Brain pericyte (primary cell): ENCODE measurements at places on chromosomes 5 and 9.

DNA sequence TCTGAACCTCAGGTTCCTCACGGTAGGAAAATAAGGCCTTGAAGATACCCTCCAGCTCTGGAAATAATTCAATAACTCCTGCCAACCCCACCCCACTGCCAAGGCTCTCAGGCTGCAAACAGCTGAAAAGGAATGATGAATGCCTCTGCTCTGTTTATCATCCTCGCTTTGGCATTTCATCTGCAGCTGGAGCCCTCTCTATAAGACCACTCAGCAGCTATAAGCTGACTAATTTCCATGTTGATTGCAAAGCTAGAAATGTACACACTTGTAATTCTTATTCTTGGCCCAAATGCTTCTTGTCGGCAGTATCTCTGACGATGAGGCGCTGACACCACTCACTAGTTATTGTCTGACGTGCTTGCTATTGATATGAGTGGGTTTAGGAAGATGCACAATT, 408.4 kb upstream of the NMUR2 start:
- no peak for DNase-seq

DNA sequence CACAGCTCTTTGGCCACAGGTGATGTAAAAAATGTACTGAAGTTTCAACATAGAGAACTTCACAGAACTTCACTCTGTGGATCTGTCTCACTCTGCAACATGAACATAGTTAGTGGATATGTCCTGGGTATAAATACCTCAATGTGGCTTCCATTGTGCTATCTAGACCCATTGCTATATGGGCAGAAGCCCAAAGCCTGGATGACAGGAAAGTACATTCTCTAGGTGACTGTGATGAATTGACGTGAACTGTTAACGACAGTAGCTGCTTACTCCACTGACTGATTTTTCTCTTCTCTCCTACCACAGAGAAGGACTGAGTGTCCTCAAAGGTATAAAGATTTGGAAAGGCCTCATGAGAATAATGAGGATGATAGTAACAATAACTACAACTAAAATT, 270.1 kb upstream of the FTMT start:
- no peak for DNase-seq

DNA sequence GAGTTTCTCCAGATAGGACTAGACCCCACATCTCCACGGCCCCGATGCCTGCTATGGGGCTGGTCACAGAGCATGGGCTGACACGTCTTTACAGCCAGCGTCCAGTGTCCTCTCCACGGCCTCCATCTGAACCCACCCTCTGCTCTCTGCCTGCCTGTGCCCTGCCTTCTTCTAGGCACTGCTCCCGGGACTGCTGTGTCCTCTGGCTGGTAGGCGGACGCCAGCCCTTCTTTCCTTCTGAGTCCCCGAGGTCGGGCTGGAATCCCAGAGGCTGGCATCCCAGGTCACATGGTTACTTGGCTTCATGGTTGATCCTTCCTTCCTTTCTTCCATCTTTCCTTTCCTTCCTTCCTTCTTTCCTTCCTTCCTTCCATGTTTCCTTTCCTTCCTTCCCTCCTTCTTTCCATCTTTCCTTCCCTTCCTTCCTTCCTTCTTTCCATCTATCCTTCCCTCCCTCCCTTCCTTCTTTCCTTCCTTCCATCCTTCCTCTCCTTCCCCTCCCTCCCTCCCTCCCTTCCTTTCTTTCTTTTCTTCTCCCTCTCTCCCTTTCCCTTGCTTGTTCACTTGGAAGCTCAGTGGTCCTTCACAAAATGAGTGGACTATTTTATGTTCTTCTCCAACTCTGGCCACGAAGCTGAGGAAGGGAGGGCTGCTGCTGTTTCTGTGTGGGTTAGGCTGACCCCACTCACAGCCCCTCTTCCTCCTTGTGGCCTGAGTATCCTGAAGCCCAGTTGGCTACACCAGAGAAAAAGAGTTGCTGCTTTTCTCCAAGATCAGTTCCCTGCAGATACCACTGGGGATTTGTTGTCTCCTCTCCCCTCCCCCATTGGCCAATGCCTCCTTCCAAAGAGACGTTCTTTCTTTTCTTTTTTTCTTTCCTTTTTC, 66.8 kb upstream of the NEURL1B start:
- no peak for DNase-seq

- DNase-seq = peak; percentile 26
Observed at GRCh38 chr5:14105718-14106410, 37.3 kb upstream of the TRIO start.

GRCh38 chr9:20331095-20331685, 291.1 kb downstream of the MLLT3 start:
- no peak for DNase-seq

GRCh38 chr5:160083501-160083900, 35.7 kb downstream of the PWWP2A start:
- no peak for DNase-seq

DNA sequence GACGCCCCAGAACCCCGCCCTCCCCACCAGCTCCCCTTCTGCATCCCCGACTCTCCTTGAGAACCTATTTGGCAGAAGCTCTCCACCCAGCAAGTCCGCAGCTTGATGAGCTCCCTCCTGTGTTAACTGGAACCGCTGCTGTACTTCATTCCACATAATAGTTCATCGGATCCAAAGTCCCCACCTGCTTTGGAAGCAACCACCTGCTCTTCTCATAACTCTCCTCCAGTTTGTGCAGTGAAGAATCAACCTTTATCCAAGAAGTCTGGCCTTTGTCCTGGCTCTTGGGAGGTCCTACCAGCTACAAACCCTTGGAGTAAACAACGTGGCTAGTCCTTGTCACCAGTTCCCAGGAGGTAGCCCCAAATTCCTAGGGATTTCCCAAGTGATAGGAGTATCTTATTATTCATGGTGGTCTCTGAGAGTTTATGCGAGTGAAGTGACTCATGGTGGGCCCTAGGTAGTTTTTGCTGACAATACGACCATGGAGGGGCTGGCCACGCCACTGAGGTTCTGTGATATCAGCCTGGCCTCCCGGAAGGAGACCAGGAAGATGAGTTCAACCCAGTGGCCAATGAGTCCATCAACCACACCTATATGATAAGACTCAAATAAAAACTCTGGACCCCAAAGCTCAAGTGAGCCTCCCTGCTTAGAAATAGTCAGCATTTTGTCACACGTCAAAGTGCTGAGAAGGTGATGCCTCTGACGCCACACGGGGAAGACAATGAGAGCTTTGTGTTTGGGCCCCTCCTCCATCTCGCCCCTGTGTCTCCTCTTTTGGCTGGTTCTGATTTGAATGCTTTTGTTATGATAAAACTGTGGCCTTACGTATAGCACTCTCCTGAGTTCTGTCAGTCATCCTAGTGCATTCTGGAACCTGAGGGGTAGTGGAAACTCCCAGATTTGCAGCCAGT, 3.6 kb upstream of the IL4 start:
- no peak for DNase-seq

- peak; percentile 81 for DNase-seq
Observed at GRCh38 chr5:157387683-157388093, 72.3 kb upstream of the NIPAL4 start.

- DNase-seq = no peak
Observed at GRCh38 chr9:13088720-13089427, 190.6 kb downstream of the MPDZ start.

- no peak for DNase-seq
Observed at GRCh38 chr5:78515670-78516069, 132.9 kb downstream of the LHFPL2 start.

DNA sequence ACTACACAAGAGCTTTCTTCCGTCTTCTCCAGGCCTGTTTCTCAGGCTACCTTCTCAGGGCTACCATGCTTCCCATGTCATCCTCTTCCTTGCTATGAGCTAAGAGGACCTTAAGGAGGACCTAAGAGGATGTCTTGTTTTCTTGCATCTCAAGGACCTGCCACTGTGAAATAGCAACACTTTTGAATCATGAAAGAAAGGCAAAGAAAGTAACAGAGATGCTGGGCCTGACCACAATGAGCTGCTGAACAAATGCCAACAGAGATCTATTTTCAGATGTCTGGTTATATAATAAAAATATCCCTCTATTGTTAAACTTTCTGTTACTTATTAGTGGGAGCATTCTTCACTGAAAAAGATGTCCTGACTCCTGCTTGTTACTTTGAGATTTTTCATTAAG, 36.7 kb upstream of the ANXA1 start:
- DNase-seq = no peak

DNA sequence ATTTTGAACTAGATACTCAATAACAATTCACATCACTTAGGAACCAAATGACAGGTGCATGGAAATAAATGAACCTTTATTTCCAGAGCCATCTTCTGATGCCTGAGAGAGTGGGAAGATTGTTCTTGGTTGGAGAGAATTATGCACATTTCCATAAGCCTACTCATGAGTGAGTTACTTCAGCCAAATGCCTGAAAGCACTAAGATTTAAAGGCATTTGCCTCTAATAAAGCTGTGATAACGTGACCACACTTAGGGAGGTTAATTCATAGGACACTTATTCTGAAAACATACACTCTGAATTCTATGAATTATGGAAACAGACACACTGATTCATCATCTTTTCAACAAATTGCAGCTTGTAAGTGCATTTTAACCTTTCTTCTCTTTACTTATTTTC, 40.0 kb downstream of the KCTD16 start:
- DNase-seq = no peak

DNA sequence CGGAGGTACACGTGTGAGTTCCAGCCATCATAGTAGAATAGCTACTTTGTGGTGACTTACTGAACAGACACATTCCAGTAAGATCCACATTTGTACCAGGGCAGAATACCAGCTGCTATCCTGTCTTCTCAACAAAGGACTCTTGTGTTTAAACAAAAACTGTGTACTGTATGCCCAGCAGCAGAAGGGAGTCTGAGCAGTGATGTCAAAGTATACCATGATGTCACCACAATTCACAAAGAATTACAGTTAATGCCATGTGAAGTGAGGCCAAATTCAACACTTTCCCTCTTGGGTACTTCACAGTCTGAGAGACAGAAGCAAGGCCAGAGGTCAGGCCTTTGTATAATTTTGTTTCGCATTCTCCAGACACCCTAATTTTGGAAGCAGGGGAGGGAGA, 137.0 kb downstream of the ADAMTSL1 start:
- no peak for DNase-seq

DNA sequence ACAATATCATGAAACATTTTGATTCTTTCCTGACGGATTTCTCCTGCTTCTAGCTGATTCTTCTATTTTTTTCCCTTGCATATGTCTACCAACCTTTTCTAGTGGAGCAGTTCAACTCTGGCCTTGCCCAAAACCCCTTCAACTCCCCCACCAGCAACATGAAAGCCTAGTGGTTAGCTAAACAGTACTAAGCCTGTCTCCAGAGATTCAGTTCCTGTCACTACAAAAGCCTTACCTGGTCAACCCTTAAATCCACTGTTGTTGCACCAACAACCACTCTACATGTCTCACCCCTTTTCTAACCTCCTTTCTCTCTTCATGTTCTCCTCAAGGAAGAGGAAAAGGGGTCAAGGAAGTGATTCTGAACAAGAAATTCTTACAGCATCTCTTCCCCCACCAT, 74.8 kb upstream of the PIK3R1 start:
- no peak for DNase-seq

DNA sequence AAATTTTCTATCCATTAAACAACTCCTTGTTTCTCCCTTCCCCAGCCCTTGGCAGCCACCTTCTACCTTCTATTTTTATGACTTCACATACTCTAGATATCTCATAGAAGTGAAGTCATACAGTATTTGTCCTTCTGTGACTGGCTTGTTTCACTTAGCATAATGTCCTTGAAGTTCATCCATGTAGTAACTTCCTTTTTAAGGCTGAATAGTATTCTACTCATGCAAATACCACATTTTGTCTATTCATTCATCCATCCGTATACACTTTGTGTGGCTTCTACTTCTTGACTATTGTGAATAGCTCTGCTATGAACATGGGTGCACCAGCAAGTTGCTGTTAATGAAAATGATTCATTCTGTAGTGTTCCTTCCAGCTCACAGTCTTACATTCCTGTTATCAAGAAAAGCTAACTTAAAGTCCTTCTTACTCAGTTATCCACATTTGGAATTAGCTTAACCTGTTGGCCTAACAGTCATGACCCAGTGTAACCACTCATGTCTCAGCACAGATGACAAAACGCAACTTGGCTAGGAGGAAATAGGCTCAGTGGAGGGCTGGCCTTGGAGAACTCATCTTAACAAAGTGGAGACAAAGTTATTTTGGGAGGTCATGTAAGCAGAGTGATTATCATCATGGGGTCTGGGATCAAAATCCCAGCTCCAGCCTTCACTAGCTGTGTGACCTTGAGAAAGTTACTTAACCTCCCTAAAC, 129.7 kb upstream of the MAP3K1 start:
- no peak for DNase-seq

DNA sequence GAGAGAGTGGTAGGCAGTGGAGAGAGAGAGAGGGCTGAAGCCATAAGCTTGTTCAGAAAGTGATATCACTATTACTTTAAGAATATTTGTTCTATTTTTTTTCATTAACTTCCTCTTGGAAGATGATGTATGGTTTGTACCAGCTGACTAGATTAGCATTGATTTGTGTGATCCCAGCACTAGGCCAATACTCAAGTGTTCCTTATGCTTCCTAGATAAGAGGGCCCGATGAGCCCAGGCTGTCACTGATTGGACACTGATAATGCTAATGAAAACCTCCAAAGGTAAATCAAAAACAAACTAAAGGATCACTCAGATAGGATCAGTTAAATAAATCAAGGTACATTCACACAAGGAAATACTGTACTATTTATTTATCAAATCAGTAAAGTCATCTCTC, 52.7 kb upstream of the OTULINL start:
- DNase-seq = no peak

DNA sequence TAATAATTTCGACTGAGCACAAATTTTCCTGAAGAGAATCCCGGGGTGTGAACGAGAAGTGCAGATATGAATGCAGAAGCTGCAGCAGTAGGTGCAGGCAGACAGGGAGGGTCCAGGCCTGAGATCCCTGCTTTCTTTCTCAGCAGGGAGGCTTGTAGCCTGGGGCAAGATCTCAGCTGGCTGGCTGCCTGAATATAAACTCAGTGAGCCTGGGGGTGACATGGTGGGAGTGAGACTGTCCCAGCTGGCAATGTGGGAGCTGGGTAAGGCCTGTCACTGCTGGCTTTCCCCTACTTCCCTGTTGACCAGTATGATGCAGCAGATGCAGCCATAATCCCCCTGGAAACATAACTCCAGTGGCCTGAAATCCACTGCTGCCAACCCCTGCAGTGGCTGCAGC, 325.2 kb downstream of the CETN3 start:
- no peak for DNase-seq

GRCh38 chr5:99285606-99286005, 356.8 kb upstream of the CHD1 start:
- DNase-seq = no peak
